ENCODE measurements at places on chromosomes 6 and 20.

DNA sequence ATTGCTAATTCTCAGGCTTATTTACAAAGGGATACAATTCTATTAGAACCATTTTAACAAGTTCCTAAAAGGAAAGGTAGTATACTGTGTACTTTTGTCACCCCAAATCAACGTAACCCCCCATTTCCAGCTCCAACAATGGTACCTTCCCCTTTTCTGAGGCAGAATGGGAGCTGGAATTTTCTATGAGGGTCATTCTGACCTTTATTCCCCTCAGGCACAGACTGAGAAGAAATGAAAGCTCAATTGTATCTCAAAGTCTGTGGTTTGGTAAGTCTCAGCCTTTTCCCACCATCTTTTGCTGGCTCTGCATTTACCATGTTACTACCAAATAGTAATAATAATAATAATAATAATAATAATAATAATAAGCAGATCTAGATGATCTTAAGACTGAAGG is 571.0 kb downstream of the RNF144B start:
- DNase-seq: no peak

GRCh38 chr20:8424010-8424409 is 291.9 kb downstream of the PLCB1 start:
- no peak for DNase-seq

DNA sequence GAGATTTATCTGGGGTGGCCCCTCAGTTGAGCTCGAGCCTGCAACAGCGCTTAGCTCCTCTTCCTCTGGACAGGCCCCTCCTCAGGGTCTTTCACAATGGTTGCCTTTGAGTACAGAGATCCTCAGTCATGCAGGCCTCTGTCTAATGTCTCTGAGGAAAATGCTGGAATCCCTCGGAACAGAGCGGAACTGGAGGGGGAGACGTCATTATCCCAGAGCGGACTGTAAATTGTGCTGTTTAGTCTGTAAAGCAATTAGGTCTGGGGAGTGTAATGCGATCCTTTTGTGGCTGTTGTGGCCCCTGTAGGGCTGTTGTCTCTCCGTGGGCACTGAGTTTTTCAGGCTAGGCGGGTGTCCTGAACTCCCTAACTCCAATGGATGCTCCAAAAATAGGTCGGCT is 15.0 kb upstream of the DAAM2 start:
- no peak for DNase-seq

DNA sequence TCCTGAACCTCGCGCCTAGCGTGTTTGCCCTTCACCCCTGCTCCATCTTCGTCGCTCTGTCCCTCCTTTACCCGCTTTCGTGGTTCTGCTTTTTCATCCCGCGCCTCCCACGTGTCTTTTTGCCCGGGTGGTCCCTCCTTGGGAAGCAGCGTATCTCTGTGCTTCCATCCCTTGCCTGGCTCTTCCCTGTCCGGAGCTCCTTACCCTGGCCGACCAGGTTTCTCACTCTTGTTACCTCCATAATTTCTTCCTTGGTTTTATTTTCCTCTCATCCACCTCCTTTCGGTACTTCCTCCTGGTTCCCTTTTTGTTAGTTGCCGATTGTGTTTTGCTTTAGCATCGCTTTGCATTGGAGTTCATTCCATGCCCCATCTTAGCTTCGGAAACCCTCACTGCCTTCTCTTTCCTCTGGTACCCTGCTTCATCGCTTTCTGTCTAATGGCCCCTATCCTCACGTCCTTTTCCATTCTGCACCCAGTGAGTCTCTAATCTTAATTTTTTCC is 735 bp downstream of the FAM135A start:
- no peak for DNase-seq

GRCh38 chr6:47134476-47135189 is 92.5 kb upstream of the ADGRF1 start:
- no peak for DNase-seq

- DNase-seq: no peak
Measured at GRCh38 chr6:99110029-99110428, 162.3 kb upstream of the FBXL4 start.

DNA sequence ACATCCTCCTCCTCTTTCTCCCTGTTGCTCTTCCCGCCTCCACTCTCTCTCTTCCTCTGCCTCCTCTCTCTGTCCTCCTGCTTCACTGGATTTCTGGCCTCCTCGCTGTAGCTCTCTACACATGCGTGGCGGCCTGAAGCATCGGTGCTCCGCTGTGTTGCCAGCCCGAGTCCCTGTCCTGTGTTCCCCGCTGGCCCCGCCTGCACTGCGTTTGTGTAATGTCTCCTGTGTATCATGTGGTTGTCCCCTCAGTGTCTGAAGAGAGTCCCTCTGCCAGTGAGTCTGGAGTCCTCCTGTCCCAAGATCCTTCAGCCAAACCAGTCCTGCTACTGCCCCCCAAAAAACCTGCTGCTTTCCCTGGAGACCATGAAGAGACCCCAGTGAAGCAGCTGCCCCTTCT is 143.8 kb downstream of the TBC1D7 start:
- no peak for DNase-seq

DNA sequence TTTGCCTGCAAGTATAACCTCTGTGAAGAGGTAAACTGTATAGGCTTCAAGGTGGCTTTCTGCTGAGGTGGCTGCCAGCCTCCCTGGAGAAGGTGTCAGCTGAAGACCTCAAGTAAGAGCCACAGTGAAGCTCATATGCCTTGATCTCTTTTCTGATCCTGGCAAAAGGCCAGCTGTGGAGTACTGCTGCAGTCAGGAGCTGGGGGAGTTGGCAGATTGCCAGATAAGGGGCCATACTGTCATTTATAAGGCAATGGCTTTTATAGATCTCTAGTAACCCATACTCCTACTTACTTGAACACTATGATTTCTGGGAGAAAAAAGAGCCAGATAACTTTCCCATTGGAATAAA is 8.8 kb upstream of the CEP85L start:
- DNase-seq: no peak

DNA sequence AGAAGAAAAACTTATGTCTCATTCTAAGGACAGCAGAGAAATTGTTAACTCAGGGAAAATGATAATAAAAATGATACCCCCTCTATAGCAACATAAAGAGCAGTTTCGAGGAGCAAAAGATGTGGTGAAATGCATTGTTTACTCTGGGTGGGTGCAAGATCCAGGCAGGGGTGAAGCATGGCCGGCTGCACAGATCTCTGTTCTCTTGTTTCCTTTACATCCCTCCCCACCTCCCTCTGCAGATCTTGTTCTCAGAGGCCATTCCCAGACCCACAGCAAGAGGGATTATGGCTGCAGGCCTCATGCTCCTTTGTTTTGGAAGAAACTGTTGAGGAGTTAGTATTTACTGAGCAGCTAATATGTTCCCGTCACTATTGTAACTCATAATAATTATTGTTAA is 1.8 kb downstream of the BTN3A1 start:
- DNase-seq: no peak

- no peak for DNase-seq
Measured at GRCh38 chr6:154514481-154514880, 4.0 kb upstream of the CNKSR3 start.

- DNase-seq: no peak
Measured at GRCh38 chr6:17493286-17493685, 99.9 kb downstream of the CAP2 start.

DNA sequence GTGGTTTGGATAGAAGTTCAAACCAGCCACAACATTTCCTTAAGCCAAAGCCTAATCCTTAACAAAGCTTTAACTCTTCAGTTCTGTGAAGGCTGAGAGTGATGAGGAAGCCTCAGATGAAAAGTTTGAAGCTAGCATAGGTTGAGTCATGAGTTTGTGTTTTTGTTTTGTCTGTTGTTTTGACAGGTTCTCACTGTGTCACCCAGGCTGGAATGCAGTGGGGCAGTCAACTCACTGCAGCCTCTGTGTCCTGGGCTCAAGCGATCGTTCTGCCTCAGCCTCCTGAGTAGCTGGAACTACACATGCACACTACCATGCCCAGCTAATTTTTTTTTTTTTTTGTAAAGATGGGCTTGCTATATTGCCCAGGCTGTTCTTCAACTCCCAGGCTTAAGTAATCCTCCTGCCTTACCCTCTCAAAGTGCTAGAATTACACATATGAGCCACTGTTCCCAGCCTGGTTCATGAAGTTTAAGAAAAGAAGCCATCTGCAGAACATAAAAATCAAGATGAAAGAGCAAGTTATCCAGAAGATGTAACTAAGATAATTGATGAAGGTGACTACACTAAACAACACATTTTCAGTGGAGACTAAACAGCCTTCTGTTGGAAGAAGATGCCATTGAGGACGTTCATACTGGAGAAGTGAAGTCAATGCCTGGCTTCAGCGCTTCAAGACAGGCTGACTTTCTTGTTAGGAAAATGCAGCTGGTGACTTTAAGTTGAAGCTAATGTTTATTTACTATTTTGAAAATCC is 96.2 kb downstream of the SMAP1 start:
- no peak for DNase-seq

GRCh38 chr6:8335381-8335780 is 100.0 kb downstream of the SLC35B3 start:
- no peak for DNase-seq

- no peak for DNase-seq
Measured at GRCh38 chr6:17450832-17451231, 57.4 kb downstream of the CAP2 start.

- no peak for DNase-seq
Measured at GRCh38 chr6:165636402-165637048, 26.5 kb downstream of the PDE10A start.

- no peak for DNase-seq
Measured at GRCh38 chr6:123908797-123909196, 105.1 kb downstream of the NKAIN2 start.

DNA sequence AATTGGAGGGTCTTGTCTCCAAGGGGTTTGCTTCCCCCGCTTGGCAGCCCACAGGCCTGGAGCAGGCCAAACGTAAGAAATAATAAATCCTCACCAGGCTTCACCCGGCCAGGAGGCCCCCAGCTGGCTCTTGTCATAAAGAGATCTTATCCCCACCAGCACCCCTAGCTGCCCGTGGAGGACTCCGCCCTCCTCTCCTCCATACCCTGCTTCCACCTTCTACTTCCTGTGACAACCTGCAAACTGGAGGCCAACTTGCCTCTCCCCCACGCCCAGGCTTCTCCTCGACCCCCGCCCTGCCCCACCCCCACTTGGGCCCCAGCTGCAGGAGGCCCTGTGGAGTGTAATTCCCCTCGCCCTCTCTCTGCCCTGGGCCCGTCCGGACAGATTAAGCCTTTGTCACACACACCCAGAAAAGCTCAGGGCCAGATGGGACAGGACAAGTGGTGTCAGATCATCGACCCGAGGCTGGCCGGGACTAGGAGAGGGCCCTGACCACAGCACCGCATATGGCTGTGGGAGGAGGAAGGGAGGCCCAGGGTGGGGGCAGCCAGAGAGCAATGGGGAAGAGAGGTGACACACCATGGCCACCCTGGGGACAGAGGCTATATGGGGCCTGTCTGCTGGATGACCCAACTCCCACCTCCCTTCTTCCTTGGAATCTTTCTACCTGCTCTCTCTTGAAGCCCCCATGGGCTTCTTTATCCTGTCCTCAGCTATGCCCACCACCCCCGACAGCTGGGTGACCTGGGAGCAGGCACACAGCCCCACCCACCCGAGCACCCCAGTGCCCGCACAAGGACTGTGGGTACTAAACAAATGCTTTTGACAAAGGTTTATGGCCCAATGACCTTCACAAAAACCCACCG is 3.9 kb downstream of the NOL4L start:
- no peak for DNase-seq

DNA sequence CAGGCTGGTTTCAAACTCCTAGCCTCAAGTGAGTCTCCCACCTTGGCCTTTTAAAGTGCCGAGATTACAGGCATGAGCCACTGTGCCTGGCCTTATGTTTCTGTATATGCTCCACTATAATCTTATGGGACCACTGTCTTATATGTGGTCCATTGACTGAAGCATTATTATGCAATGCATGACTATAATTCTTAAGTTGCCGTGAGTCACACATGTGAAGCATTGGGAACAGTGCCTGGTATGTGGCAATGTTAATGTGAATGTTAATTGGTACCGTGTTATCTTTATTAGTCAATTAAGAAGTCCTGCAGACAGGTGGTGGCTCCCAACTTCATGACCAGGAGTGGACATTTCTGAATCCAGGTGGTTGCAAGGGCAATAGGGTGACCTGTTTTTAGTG is 14.7 kb upstream of the ASXL1 start:
- DNase-seq: no peak

DNA sequence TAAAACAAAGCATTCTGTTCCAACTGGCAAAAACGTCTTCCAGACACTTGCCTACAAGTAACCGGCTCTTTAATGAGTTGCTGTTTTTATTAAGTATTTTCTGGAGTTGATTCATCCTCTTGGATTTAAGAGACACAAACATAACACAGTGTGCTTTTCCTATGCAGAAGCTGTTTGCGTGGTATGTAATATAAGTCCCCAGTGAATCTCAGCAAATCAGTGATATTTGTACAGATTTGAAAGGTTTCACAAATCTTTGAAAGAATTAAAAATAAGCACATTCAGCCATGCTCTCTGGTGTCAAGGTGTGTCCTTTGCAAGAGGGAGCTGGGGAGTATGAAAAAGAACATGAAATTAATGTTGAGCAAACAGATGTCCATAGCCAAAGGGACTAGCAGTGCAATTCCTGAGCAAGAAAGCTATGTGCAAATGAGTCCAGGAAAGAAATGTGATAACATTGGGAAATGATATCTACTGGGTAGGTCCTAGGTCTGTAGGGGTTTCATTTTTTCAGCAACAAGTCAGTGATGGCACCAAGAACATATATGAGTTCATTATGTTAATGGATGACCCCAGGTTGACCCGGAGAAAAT is 170.1 kb upstream of the PHACTR1 start:
- no peak for DNase-seq

- DNase-seq: no peak
Measured at GRCh38 chr6:135380793-135381192, 116.7 kb downstream of the AHI1 start.

DNA sequence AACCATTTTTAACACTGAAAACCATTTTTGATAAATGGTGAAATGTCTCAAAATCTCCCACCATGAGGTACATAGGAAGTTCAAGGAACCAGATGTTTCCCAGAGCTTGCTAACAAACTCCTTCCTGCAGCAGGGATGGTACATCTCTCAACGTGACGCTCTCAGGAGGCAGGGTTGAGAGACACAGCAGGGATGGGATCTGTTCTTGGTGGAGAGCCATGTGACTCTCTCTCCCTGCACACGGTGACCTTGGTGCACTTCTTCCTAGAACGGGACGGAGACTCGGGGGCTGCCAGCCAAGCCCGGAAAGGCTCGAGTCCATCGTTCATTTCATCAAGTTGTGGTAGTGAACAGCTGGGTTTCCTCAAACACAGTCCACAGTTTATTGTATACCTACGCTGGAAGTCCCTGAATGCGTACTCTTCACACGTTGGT is 94.2 kb downstream of the FAM50B start:
- no peak for DNase-seq

Data from NT2/D1 (cell line).